Activated CD4-positive, alpha-beta T cell treated with anti-CD3 and anti-CD28 coated beads for 1 hour (primary cell): ENCODE measurements at places on chromosomes 12 and 14.

- DNase-seq, result no peak
These were observed 223.7 kb downstream of the CACNA1C start for GRCh38 chr12:2276288-2277033.

DNA sequence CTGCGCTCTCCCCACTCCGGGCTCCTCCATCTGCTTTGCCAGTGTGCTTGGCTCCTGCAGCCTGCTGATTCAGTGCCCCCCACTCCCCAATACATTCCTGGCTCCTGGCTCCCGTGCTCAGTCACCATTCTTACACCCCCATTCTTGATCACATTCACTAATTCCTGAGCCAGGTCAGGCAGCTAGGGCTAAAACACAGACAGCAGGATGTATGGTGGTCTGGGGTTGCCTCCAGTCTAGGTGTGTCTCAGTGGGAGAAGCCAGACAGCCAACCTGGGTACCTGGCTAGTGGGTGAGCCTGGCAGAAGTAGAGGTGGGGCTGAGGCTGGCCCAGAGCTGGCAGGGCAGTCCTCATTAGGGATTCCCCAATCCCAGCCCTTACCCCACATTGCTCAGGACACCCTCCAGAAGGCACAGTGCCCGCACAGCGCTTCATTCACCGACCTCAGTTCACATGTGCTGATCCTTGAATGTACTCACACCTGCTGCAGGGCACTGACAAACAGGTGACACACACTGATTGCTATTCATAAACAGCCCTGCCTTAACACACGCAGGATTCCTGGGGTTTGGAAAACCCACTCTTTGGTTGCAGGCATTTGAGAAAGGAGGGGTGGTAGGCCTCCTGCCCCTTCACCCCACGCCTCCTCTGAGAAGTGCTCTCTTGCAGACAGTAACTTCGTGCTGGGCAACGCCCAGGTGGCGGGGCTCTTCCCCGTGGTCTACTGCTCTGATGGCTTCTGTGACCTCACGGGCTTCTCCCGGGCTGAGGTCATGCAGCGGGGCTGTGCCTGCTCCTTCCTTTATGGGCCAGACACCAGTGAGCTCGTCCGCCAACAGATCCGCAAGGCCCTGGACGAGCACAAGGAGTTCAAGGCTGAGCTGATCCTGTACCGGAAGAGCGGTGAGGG is 1.7 kb downstream of the KCNH3 start:
- DNase-seq, result no peak

DNA sequence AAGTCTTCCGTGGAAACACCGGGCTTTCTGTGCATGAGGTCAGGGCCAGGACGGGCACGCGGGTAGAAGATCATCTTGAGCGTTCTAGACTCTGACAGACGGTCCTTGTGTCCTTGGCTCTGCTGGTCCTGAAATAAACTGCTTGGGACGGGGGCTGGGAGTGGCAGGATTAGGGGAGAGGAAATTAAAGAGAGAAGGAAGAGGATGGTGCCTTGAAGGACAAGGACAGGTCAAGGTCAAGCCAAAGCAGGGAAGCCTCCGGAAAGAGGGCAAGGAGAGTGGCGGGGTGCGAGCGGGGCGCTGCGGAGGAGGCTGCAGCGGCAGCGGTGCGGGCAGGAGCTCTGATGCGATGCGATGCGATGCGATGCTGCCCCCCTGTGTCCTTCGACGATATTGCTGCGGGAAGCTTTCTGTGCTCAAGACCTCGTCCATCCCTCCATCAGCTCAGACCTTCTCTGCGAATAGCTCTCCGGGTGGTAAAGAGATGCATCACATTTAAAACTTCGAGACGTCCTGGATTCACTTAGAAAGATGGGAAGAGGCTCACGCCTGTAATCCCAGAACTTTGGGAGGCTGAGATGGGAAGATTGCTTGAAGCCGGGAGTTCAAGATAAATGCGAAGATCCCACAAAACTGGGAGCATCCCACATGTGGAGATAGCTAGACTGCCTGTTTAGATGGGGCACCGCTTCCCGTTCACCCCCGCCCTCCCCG is 110.1 kb upstream of the TMEM132D start:
- DNase-seq, result no peak

DNA sequence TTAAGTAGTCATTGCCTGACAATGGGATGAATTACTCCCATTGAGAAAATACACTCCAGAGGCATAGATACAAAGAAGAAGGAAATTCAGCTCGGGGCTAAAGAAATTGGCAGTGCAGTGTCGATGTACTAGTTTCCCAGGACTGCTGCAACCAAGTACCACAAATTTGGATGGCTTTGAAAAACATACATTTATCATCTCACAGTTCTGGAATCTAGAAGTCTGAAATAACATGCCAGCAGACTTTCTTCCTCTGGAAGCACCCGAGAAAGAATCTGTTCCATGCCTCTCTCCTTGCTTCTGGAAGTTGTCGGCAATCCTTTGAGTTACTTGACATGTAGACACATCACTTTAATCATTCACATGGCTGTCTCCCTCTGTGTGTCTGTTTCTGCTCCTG is 101.9 kb downstream of the TMTC3 start:
- no peak for DNase-seq

DNA sequence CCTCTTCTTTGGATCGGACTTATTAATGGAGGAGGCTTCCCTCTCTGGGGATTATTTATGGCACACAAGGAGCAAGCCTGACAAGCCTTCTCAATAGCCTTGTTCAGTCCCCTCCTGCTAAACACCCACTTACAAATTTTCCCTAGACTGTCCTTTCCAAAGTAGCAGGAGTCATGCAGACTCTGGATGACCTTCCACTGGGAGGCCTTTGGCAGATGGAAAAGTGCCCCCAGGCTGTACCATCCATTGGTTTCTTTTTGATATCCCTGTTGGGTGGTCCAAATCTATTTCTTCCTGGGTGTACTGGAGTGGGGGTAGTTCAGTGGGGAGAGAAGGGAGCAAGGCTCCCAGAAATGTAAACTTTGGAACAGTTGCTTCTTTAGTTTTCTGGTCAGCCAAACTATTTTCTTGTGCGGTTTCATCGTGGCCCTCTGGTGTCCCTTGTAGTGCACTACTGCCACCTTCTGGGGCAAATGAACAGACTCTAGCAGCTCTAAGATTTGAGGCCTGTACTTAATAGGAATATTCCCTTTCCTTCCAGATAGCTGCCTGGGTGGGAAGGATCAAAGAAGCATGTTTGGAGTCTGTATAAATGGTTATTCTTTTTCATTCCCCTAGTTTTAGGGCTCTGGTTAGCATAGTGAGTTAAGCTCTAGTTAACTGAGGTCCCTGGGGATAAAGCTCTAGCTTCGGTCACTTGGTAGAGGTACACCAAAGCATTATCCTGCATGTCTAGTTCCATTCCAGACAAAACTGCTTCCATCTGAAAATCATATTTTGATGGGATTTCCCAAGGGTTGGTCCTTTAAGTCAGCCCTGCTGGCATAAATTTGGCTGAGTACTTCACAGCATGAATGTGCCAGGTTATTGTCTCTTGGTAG is 409.5 kb downstream of the SLC6A15 start:
- DNase-seq, result no peak

- DNase-seq, result no peak
These were observed 163.4 kb downstream of the KICS2 start for GRCh38 chr12:64058541-64059265.

DNA sequence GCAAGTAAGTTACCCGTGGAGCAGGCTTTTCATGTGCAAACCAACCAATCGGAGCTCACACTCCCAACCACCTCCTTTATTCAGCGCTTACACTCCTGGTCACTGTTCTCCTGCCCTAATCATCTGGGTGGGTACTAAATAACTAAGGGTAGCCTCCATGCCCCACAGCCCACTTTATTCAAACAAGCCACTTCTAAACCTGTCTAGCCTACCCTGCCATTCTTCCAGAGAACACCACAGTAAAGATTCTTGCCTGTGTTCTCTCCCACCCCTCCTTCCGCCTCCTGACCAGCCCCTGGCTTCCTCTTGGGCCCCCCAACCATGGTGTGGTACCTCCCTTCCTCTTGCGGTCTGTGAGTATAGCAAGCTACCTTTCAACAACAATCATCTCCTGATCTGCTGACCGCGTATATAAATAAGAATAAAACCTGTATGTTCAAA is 581.9 kb downstream of the VRK1 start:
- DNase-seq, result no peak

GRCh38 chr14:95257521-95257920 is 62.2 kb downstream of the CLMN start:
- no peak for DNase-seq

- DNase-seq, result no peak
These were observed 142.5 kb upstream of the OVCH1 start for GRCh38 chr12:29639893-29640495.

DNA sequence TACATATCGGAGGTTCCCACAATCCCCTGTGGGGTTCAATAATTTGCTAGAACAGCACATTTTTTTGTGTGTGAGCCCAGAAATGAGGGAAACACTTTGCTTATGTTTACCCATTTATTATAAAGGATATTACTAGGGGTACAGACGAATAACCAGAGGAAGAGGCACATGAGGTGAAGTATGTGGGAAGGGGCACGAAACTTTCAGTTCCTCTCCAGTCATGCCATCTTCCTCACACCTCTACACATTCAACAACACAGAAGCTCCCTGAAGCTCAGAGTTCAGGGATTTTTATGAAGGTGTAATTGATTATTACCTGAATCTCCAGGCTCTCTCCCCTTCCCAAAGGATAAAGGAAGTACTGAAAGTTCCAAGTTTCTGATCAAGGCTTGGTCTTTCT is 30.2 kb upstream of the DYRK2 start:
- DNase-seq, result no peak

GRCh38 chr12:126663304-126664094 is 1598.3 kb downstream of the AACS start:
- no peak for DNase-seq

- no peak for DNase-seq
These were observed 10.0 kb upstream of the NCOR2 start for GRCh38 chr12:124577374-124577773.

DNA sequence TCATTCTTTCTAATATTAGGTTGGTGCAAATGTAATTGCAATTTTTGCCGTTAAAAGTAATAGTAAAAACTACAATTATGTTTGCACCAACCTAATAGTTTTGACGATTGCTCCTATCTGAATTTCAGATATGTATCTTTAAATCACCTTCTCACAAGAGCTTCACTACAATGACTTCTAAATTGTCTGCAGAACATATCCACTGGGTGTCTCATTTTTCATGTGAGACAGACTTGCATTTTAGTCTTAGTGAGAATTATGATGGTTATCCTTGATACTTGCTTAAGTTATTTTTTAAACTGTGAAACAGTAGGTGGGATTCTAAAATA is 84.6 kb downstream of the ITPR2 start:
- DNase-seq, result no peak

- no peak for DNase-seq
These were observed 188.5 kb upstream of the PRMT8 start for GRCh38 chr12:3302401-3303041.

DNA sequence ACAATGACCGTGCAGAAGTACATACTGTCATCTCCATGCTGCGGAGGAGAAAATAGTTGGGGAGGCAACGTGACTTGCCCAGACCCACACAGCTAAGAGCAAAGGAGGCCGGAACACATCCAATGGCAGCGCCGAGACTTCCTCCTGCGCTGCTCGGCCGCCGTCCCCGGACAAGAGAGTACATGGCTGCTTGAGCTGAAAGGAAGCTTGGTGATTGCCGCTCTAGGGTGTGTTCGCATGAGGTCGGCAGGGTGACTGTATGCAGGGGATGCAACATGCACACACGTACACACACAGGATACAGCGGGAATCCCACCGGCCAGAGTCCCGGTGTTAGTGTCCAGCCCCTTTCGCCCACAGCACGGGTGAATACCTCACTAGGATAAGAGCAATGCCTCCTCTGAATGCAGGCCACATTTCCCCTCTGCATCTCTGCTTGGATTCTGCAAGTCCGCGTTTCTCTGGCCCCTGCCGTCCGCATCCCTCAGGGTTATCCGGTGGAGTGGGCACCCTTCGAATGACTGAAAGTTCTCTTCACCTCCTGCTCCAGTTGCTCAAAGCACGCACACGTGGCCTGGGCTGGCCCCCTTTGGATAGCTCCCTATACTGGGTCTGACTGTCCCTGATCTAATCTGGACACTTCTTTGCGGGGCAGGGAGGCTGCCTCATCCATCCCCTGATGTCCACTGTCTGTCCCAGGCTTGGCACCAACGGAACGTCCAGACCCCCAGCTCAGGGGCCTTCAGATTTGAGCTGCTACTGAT is 78.8 kb downstream of the GSC start:
- no peak for DNase-seq

- DNase-seq, result no peak
These were observed 196.9 kb downstream of the GRIN2B start for GRCh38 chr12:13784504-13784903.

DNA sequence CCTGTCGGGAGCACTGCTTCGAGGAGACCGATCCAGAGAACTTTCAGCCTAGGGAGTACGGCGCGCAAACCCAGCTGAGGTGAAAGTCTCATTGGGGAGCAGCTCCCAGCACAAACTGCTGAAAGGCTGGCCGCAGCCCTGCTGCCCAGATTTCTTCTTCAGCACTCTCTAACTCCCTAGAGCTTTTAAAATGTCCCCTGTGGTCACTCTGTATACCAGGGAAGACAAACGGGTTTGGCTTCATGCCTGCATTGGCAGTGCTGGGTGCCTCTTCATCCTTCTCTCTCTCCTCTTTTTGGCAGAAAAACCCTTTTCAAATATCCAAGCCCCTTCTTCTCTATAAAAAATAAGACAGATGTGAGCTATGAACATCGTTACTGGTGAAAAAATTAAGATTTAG is 34.9 kb downstream of the BBS10 start:
- DNase-seq, result no peak

GRCh38 chr12:20109676-20110075 is 258.7 kb upstream of the PDE3A start:
- DNase-seq, result no peak

DNA sequence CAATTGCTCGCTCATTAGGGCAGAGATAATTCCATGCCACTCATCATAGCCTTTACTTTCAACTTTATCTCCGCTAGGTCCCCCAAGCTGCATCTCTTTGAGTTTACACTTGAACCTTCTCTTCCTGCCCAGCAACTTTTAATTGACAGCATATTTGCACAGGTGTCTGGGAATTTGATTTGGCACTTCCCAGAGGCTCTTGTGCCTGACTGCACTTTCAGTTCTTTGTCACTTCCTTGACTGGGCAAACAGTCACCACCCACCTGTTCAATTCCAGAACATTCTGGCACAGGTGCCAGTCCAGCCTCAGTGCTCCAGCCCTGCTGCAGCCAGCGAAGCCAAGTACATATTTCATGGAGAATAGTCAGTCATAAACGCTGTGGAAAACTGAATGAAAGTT is 110.1 kb upstream of the LRIG3 start:
- DNase-seq, result no peak

GRCh38 chr14:76306131-76306530 is 69.8 kb upstream of the ESRRB start:
- no peak for DNase-seq

GRCh38 chr14:68143341-68143841 is 323.8 kb downstream of the RAD51B start:
- DNase-seq, result no peak

- DNase-seq, result no peak
These were observed 123.9 kb downstream of the SUDS3 start for GRCh38 chr12:118500299-118500698.

DNA sequence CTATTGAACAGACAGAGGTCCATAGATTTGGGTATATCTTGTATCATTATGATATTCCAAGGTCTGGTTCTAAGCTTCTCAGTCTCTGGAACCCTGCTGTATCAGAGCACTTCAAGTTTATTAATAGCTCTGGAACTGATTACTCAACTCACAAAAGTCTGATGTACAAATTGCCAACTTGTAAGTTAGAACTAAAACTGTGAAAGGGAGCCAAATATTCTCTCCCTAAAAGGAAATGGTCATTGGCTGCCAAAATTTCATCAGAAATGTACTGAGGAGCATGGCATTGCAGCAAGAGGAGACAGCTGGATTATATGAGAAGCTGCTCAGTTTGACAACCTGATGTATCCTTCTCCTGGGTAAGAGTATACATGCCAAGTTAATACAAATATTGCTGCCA is 828.8 kb upstream of the SEL1L start:
- DNase-seq, result no peak
